ENCODE measurements at places on chromosomes 6 and 20.

GRCh38 chr6:78607189-78607588 lies 260.2 kb upstream of the IRAK1BP1 start:
- DNase-seq: no peak

DNA sequence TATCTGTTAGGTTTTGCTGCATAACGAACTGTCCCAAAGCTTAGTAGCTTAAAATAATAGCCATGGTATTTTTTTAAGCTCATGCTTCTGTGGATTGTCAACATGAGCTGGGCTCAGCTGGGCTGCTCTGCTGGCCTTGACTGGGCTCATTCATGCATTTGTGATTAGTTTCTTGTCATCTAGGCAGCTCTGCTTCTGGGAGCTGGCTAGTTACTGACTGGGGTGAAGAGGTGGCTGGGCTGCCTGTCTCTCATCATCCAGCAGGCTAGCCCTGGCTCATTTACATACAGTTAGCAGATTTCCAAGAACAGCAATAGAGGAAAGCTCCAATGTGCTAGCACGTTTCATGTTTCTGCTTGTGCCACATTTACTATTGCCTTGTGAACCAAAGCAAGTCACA lies 165.1 kb upstream of the PCSK2 start:
- no peak for DNase-seq

GRCh38 chr6:41734666-41735426 lies 562 bp downstream of the TFEB start:
- peak; percentile 51 for DNase-seq

- DNase-seq: no peak
These were observed 8.5 kb downstream of the ARG1 start for GRCh38 chr6:131581523-131581922.

DNA sequence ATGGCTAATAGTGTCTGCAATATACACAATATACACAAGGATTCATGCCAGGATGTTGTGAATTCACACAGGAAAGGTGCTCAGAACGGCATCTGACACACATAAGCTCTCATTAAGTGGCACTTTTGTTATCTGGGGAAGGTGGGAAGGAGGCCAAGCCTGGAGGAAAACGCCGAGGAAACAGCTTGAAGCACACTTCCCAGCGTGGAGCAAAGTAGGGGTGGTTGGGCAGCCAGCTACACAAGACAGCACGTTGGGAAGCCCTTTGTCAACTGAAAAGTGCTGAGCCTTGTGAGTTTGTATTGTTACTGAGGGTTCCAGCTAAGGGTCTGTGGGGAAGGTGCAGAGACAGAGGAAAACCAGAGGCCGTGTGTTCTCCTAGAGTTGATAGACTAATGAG lies 181.0 kb downstream of the ZMYND8 start:
- no peak for DNase-seq

DNA sequence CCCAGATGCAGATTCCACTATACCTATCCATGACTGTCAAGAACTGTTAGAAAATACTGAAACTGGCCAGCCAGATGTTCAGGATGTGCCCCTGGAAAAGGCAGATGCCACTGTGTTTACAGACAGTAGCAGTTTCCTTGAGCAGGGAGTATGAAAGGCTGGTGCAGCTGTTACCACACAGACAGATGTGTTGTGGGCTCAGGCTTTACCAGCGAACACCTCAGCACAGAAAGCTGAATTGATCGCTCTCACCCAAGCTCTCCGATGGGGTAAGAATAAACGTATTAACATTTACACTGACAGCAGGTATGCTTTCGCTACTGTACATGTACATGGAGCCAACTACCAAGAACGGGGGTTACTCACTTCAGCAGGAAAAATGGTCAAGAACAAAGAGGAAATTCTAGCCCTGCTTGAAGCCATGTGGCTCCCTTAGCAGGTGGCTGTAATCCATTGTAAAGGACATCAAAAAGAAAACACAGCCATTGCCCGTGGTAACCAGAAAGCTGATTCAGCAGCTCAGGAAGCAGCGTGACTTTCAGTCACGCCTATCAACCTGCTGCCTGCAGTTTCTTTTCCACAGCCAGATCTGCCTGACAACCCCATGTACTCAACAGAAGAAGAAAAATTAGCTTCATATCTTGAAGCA lies 459.7 kb upstream of the HTR1E start:
- no peak for DNase-seq

GRCh38 chr6:88725111-88725975 lies 238.1 kb downstream of the RNGTT start:
- no peak for DNase-seq

DNA sequence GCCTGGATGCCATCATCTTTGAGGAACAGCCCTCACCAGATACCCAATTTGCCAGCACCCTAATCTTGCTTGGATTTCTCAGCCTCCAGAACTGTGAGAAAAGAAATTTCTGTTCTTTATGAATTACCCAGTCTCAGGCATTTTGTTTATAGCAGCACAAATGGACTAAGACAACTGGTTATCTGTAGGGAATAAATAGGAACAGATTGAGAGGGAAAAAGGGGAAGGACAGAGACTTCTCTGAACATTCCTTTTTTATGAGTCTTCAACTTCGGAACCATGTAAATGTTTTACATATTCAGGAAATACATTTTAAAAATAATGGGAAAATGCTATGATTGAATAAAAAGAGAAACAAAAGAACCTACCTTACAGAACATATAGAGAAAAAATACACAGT lies 20.9 kb downstream of the KCTD20 start:
- no peak for DNase-seq

DNA sequence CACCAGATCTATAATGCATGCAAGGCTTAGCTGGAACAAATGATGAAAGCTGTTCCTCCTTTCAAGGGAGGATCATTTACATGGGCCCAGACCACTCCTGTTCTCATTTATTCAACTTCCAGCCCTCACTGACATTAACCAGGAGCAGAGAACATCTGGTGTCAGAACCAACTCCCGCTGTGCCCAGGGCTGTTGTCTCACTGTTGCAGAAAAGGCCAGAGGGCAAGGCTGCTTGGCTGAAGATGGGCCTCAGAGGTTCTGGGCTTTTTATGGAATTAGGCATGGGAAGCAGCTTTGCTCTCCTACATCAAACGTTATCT lies 164.2 kb downstream of the GMPR start:
- no peak for DNase-seq

GRCh38 chr20:62642051-62642665 lies at the start of gene SLCO4A1:
SLCO4A1 (plus strand) TSS chr20:62642503; CDS start chr20:62656455, 13,952 bp downstream.
- DNase-seq: peak; percentile 76

DNA sequence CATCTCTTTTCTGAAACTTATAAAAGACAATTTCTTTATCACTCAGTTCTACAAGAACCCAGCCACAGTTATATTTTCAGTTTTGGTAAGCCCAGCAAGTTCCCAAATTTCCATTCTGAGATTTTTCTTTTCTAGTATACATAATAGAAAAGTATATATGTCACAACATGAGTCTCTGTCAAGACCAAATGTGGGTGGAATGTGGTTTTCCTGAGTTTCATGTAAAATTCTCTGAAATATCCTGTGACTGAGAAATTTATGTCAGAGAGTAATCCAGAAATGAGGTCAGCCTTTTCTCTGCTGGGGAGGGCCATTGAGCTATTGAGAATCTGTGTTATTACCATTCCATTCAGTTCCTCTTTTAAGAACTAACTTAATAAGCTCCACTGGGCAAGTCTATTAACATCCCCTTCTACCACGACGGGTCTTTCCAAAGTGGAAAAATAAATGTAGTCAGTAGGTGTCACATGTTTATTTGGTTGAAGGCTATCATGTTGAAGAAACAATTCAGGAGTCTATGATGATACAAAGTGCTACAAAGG lies 100.7 kb upstream of the HMGN3 start:
- no peak for DNase-seq

GRCh38 chr6:153698001-153698400 lies 341.0 kb upstream of the OPRM1 start:
- DNase-seq: no peak

DNA sequence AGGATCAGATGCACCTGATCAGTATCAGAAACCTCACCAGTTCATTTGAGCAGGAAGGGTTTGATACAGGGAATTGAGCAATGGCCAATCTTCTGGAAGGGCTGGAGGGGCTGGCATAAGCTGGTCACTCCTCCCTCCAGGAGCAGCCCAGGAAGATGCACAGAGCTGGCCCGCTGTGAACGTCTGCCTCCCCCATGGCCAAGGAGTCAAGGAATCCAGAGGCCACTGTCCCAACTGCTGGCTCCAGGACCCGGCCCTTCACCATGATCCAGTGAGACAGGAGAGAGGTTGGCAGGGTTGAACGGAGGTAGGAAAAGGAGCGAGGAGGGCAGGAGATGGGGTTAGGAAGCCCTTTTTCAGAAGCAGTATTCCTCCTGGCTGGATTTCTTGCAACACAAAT lies 113.9 kb upstream of the CST7 start:
- no peak for DNase-seq

GRCh38 chr20:19913927-19914614 lies 103.1 kb upstream of the NAA20 start:
- no peak for DNase-seq

DNA sequence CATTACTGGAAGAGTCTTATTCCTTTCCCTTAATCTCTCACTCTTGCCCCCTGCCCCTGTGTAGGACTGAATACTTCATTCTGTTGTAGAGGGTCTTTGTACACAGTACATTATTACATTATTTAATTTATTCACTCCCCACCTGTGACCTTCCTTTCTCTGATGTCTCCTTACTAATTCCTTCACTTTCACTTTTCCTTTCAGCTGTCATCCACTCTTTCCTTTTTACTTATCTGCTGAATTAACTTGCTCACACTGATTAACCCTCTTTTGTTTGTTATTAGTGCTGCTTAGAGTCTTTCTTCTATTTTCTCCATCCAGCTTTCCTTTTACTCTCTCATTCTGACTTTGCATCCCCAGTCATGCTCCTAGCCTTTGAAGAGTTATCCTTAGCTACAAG lies 6.5 kb upstream of the PGBD1 start:
- no peak for DNase-seq

- DNase-seq: no peak
These were observed 747.0 kb downstream of the PTPRT start for GRCh38 chr20:42442716-42443115.

DNA sequence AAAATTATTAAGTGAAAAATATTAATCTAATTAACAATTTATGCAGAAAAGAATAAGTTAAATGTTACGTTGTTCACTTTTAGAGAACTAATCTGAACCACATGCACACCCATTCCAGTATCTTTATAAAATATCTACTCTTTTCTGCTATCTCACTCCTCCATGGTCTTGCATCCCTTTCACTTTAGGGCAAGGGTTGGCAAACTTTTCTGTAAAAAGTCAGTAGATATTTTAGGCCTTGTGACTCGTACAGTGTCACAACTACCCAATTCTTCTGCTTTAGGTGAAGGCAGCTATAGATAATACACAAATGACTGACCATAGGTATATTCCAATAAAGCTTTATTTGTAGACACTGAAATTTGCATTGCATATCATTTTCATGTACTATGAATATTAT lies 39.7 kb upstream of the SUPT3H start:
- no peak for DNase-seq

DNA sequence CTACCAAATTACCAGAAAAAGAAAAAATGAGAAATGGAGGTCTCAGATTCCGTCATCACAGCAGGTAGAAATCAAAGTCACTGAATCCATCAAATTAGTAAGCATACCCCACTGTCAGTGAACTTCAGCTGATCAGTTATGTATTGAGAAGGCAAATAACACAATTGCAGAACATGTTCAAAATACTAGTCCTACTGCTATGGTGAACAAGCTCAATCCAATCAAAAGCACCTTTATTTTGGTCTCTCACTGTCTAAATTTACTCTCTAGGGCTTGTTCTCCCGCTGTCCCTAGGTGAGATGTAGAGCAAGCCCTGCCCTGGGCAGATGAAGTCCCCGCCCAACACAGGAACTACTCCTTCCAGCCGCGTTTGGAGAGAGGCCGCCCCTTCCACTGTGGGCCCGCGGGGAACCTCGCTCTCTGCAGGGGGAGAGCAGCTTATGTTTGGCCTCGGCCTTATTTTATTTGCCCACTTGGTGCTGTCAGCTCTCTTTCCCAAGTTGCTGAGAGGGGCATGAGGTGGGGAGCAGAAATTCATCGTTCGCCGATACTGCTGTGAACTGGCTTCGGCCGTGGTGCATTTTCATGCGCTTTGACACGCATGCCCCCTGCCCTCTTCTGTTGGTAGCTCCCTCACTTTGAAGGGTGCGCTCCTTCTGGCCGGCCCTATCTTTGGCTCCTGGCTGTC lies 14.3 kb upstream of the MAP1LC3A start:
- DNase-seq: peak; percentile 15

DNA sequence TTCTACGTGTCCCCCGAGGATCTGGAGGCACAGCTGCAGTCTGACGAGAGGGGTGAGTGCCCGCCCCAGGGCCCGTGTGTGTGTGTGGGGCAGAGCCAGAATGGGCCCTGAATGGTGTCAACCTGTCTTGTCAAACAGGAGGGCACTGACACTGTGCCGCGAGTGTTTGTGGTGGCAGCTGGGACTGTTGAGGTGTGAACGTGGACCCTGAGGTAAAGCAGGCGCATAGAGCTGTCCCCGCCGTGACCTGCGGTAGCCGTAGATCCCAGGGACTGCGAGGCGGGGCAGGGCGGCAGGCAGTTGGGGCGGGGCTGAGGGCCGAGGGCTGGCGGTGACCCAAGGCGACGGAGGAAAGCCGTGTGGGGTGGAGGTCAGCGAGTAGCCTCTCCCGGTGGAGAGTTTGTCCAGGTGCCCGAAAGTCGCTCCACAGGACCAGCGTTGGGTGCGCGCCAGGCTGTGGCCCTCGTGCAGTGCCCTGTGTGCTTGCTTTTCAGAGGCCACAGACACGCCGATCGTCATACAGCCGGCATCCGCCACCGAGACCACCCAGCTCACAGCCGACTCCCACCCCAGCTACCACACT lies 25.2 kb downstream of the UCKL1 start:
- no peak for DNase-seq

GRCh38 chr6:150537893-150538292 lies 61.8 kb upstream of the PLEKHG1 start:
- DNase-seq: no peak

- DNase-seq: no peak
These were observed 8.5 kb downstream of the HM13 start for GRCh38 chr20:31522731-31523130.

- no peak for DNase-seq
These were observed 41.3 kb upstream of the DDR1 start for GRCh38 chr6:30842754-30843610.

DNA sequence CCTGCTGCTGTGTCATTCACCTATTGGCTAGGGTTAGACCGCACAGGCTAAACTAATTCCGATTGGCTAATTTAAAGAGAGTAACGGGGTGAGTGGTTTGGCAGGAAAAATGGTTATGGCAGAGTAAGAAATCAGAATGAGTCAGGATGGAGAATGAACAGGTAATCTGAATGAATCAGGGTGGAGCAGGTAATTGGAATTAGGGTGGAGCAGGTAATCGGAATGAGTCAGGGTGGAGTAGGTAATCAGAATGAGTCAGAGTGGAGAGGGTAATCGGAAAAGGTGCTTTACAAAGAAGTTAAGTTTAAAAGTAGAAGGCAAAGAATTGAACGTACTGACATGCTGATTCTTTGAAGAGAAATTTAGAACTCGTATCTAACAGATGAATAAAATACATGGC lies 11.7 kb downstream of the SLC35A1 start:
- no peak for DNase-seq
